HTR-8/SVneo (cell line): ENCODE measurements at places on chromosomes 1 and 21.

GRCh38 chr1:246404078-246404477 lies 103.0 kb downstream of the SMYD3 start:
- no peak for DNase-seq

DNA sequence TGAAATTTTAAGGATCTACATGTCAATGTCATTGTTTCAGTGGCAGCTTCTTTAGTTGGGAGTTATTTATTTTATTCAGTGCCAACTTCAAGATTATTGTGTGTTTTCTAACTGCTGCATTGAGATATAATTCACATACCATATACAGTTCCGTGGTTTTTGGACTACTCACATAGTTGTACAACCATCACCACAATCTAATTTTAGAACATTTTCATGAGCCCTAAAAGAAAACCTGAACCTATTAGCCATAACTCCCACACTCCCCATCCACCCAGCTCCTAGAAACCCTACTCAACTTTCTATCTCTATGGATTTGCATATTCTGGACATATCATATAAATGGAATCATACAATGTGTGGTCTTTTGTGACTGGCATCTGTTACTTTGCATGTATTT lies 220.0 kb downstream of the LRRC40 start:
- no peak for DNase-seq

GRCh38 chr1:25255706-25256577 lies 8.7 kb upstream of the RSRP1 start:
- no peak for DNase-seq

DNA sequence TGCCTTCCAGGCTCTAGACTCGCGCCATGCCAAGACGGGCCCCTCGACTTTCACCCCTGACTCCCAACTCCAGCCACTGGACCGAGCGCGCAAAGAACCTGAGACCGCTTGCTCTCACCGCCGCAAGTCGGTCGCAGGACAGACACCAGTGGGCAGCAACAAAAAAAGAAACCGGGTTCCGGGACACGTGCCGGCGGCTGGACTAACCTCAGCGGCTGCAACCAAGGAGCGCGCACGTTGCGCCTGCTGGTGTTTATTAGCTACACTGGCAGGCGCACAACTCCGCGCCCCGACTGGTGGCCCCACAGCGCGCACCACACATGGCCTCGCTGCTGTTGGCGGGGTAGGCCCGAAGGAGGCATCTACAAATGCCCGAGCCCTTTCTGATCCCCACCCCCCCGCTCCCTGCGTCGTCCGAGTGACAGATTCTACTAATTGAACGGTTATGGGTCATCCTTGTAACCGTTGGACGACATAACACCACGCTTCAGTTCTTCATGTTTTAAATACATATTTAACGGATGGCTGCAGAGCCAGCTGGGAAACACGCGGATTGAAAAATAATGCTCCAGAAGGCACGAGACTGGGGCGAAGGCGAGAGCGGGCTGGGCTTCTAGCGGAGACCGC lies 2.0 kb upstream of the OLIG2 start:
- DNase-seq: no peak

DNA sequence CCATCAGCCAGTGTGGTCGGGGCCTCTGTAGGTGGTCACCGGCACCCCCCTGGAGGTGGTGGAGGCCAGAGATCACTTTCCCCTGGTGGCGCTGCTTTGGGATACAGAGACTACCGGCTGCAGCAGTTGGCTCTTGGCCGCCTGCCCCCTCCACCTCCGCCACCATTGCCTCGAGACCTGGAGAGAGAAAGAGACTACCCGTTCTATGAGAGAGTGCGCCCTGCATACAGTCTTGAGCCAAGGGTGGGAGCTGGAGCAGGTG lies 961 bp downstream of the RBM15 start:
- DNase-seq: no peak

DNA sequence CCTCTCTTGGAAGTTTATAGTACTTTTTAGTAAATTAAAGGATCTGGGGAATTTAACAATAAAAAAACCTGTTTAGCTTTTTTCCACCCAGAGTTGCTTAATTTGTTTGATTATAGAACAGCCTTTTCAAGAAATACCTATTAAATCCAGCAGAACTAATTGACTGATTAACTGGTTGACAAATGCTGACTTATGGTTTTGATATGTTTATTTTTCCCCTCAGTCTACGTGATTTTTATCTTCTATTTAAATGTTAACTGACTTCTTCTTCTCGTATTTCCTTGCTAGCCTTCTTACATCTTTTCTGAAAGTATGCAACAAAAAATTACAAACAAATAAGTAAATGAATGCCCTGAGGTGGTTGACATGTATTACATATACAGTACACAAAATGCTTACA lies 302.9 kb upstream of the SPAG17 start:
- DNase-seq: no peak

DNA sequence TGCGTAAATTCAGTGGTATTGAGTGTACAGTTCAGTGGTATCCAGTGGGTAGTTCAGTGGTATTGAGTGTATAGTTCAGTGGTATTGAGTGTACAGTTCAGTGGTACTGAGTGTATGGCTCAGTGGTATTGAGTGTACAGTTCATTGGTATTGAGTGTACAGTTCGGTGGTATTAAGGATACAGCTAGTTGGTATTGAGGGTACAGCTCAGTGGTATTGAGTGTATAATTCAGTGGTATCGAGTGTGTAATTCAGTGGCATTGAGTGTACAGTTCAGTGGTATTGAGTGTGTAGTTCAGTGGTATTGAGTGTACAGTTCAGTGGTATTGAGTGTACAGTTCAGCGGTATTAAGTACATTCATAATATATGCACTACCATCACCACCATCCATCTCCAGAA lies 23.5 kb upstream of the KCNAB2 start:
- DNase-seq: no peak
